AG09319 (cell line): ENCODE measurements at places on chromosomes 16 and 17.

DNA sequence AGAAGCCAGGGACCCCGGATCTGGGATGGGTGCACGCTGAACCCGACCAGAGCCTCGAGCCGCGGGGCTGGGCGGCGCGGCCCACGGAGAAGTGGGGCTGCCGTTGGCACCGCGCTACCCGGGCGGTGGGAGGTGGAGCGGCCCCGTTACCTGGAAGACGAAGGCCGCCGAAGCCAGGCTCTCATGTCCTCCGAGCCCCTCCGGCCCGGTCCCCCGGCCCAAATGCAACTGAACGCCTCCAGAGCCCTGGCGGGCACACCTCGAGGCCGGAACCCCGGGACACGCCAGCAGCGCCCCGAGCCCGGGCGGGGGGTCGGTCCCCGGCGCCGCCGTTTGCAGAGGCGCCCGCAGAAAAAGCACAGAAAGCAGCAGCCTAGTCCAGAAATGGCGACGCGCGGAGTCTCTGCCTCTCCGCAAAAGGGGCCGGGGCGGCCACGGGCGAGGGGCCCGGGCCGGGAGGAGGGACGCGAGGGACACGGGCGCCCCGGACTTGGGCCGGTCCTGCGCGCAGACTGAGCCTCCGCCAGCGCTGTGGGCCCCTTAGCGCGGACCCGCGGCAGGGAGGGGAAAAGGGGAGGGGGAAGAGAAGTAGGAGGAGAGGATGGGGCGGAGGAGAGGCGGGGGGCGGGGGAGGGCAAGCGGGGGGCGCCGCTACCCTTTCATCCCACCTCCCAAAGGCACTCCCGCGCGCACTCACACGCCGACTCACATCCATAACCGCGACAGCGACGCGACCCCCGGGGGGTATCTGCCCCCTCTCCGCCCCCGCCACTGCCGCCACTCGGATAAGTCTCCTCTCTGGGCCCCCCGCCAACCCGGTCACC is 1.4 kb downstream of the AXIN2 start:
- no peak for DNase-seq

DNA sequence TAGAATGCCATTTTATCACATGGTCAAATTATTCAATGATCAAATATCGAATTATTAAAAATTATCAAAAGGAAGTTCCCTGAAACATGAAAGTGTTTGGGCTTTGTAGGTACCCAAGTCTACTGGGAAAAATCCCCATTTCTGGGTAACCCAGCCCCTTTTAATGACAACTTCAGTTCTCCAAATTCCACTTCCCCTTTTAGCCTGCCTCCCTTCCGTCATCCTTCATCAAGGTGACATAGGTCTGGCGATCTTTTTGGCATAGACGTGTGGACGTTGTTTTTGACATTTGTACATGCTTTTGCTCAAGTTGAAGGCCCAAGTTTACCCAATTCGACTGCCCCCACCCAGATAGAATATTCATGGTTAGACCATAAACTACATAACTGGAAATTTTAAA is 660.9 kb downstream of the MAF start:
- DNase-seq = no peak

DNA sequence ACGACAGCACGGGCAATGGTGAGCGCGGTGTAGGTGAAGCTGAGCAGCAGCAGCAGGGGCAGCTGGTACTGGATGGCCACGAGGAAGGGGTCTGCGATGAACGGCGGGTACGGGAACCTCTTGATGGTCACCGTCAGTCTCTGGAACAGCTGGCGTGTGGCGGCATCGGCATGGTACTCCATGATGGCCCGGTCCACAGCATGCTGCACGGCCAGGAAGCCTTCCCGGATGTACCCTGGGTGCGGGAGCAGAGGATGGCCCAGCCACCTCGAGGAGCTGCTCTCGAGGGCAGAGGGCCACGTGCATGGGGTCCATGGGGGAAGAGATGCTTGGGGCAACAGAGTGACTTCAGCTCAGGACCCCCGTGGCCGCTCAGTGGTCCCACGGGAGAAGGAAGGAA is 20.9 kb downstream of the ABCA3 start:
- no peak for DNase-seq

DNA sequence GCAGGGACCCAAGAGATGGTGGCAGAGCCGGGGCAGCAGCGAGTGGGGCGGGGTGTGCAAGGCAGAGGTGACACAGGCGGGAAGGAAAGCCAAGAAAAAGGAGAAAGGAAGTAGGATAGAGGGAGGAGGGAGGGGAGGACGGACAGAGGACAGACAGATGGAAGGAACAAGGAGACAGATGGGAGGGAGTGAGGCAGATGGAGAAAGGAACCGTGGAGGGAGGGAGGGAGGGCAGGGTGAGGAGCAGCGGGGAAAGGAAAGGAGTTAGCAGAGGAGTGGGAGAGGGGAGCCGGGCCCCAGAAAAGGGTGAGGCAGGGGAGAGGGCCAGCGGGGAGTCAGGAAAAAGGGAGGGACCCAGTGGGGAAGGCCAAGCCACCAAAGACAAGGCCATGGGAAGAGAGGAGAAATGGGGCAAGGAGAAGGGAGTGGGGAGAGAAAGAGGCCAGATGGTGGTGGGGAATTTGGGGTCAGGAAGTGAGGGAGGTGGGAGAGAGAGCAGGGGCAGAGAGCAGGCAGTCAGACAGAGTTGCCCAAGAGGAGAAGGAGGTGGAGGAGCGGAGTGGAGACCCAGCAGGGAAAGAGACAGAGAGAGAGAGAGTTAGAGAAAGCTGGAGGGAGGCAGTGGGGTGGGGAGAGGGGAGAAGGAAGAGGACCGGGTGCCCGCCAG is 13.2 kb upstream of the ASGR1 start:
- no peak for DNase-seq

- no peak for DNase-seq
These were observed 187.1 kb downstream of the TMEM114 start for GRCh38 chr16:8402981-8403843.

DNA sequence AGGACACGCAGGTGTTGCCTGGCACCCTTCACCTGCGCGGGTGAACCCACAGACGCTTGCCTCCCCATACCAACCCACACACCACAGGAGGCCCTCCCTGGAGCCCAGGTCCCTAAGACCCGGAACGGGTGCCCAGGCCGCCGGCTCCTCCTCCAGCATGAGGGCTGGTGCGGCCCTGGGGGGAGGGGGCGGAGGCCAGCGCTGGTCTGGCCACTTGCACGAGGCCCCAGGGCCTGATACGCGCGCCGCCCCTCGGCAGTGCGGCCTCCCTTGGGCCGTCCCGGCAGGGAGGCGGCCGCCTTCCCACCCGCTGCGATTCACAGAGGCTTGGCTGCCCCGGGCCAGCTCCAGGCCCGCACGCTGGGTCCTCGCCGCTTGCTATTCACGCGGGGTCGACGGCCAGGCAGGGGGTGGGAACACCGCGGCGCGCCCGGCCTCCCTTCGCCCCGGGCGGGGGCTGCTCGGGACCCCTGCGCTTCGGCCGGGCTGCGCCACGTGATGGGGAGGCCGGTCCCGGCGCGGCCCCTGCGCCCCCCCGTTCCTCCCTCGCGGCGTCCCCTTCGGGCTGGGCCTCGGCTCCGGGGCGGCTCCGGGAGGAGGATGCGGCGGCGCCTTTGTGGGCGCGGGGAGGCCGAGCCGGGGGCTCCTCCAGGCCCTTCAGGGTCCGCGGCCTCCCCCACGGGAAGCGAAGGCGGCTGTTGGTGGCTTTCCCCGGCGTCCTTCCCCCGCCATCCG is 685 bp downstream of the FASN start:
- no peak for DNase-seq

DNA sequence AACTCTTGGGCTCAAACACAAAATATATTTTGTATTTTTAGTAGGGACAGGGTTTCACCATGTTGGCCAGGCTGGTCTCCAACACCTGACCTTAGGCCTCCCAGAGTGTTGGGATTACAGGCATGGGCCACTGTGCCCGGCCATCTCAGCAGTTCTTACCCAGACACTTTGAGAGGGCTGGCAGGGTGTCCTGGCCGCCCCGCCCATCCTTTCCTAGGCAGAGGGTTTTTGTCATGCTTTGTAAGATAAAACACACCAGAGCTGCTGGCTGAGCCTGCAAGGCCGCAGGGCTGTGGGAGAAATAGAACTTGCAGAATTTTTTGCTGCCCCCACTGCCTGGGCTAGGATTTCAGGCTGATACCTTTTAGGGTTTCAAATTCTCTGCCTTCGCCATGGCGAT is 8.7 kb downstream of the PPL start:
- DNase-seq = no peak

DNA sequence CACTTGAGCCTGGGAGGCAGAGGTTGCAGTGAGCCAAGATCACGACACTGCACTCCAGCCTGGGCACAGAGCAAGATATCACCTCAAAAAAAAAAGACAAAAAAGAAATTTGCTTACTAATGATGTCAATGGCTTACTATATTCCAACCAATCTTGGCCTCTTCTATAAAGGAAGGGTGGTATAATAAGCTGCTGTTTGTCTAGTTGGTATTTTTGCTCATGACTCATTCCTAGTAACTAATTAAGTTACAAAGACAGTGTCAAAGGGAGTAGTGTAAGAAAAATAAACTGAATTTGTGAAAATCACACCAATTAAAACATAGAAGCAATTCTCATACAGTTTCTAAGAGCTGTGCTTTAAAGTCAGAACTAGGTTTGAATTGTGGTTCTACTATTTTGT is 82.5 kb downstream of the NLK start:
- DNase-seq = no peak

- no peak for DNase-seq
These were observed 52.1 kb upstream of the TOB1 start for GRCh38 chr17:50918071-50918932.

DNA sequence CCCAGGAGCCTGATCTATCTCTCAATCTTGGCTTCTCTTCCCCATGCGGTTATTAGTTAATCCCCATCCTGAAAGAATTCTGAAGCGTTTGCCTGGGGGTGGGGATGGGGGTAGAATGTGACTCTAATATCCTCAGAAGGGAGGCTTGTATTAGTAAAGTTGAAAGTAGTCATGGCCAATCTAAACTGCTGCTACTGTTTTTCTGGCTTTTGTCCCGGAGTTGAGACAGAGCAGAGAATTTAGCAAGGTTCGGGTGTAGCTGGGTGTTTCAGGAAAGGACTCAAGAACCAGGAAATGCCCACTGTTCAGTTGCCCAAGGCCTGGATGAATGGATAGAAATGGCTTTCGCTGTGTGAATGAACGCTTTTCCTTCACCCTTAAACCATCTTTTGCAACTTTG is 17.6 kb upstream of the ITGAM start:
- DNase-seq = no peak

- DNase-seq = no peak
These were observed 85.7 kb downstream of the NCOR1 start for GRCh38 chr17:16129441-16130205.

DNA sequence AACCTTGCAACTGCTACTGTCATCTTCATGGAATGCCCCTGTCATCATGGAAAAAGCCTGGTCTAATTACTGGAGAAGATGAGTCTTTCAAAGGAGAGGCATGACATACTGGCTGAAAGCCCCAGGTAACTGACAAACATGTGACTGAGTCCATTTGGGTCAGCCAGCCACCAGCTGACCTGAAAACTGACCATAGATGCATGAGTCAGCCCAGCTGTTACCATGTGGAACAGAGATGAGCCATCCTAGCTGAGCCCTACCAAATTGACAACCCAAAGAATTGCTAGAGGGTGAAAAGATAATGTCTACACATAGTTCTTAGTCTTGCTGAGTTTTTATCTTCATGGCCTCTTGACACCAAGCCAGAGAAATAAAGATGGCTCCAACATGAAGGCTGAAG is 311.8 kb downstream of the UTP18 start:
- no peak for DNase-seq

GRCh38 chr16:88375996-88376834 is 6.5 kb upstream of the ZNF469 start:
- DNase-seq = no peak

- peak; percentile 44 for DNase-seq
These were observed 70.4 kb downstream of the ZDHHC7 start for GRCh38 chr16:84940670-84941551.

GRCh38 chr16:5108505-5109158 is 11.0 kb upstream of the EEF2KMT start:
- DNase-seq = no peak

GRCh38 chr17:45640141-45640850 is 143.8 kb upstream of the CRHR1 start:
- peak; percentile 37 for DNase-seq

GRCh38 chr17:8387914-8388651 is 5.1 kb upstream of the RPL26 start:
- DNase-seq = no peak

GRCh38 chr17:30103921-30104320 is 12.7 kb upstream of the NSRP1 start:
- DNase-seq = no peak

DNA sequence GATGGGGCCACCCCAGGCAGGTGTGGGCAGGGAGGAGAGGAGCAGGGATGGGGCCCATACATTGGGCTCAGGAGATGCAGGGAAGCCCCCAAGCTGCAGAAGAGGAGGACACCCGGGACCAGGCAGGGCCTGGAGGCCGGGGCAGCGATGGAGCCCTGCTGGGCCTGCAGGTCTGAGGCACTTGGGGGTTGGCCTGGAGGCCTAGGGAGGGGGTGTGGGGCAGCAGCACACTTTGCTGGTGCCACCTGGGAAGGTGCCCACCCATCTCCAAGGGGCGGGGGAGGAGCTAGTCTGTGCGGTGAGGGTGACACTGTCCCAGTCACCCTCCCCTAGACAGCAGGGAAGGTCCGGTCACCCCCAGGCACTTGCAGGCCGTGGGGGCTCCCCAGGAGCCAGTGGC is 6.4 kb upstream of the CCDC57 start:
- no peak for DNase-seq
